Posterior cingulate gyrus (tissue), 11 donors: ENCODE measurements at places on chromosomes 4 and X.

DNA sequence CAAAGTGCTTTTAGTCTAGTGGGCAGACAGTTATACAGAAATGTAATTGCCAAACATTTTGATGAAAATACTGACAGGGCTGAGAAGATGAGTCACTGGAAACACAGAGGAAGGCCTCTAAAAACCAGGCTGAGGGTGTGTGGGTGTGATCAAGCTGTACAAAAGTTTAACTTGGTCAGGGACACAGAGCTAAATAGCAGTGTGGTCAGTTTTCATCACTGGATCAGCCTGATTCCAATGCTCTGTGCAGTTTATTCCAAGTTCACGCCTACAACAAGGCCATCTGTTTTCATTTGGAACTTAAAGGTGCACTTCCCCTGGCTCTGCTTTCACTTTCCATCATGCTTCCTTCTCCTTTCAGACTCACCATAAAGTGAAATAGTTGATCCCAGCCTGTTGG, 10.6 kb downstream of the CENPVL3 start:
- DNase-seq, result no peak

DNA sequence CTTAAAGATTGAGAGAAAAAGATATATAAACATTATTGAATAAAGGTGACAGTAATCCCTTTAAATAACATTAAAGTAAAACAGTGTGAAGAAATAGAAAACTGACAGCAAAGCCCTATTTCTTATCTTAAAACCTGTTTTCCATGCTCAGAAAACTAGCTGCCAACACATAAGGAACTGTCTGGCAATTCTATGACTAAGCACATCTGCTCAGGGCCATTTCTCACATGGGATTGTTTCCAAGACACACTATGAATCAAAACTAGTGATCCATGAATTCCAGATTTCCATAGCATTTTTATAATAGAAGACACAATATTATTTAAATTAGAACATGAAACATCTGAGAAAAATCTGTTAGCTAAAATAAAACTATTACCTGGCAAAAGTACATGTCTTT, 113.4 kb downstream of the SCLT1 start:
- DNase-seq, result no peak

DNA sequence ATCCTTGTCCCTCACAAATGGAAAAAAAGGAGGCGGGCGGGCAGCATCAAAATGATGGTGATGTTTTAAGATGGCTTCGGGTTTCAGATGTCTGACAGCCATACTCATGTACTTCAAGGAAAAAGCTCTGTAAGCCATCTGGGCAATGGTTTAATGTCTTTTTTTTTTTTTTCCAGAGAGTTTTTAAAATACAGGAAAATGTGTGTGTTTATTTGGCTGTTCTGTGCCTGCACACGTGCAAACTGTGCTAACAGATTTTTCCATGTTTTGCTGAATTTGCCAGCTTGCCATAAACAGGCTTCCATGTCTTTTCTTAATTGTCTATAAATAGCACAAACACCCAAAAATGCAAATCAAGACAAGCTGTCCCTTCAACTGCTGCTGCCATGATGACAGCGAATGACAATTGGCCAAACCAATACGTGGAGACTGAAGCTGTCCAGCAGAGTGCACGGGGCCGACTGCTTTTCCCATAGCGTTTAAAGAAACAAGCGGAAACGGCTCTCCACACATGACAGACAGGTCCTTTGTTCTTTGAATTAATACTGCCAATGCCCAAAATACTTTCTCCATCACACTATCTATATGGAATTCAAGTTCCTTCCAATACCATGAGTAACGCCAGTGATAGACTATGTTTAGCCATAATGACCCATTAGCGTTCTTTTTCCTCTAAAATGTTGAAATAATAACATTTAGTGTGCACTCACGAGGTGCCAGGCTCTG, 35.7 kb downstream of the AFAP1 start:
- no peak for DNase-seq

- DNase-seq, result no peak
These were observed 44.8 kb upstream of the CDKN2AIP start for GRCh38 chr4:183399616-183400015.

DNA sequence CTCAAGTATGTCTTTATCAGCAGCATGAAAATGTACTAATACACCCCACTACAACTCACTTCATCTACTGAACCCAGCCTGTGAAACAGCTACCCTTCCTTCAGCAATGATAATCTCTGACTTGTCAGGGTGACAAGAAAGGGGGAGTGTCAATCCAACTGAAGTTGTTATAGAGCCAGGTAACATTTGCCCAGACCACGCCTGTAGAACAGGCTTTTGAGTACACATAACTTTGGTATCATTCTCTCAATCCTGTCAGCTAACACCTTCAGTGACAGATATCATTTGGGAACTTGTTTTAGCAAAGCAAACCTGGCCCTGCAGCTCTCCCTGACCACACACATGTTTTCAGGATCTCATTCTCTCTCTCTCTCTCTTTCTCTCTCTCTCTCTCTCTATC, 592.2 kb downstream of the SMARCA1 start:
- no peak for DNase-seq

- no peak for DNase-seq
These were observed 143.6 kb downstream of the RCHY1 start for GRCh38 chr4:75370576-75370975.

DNA sequence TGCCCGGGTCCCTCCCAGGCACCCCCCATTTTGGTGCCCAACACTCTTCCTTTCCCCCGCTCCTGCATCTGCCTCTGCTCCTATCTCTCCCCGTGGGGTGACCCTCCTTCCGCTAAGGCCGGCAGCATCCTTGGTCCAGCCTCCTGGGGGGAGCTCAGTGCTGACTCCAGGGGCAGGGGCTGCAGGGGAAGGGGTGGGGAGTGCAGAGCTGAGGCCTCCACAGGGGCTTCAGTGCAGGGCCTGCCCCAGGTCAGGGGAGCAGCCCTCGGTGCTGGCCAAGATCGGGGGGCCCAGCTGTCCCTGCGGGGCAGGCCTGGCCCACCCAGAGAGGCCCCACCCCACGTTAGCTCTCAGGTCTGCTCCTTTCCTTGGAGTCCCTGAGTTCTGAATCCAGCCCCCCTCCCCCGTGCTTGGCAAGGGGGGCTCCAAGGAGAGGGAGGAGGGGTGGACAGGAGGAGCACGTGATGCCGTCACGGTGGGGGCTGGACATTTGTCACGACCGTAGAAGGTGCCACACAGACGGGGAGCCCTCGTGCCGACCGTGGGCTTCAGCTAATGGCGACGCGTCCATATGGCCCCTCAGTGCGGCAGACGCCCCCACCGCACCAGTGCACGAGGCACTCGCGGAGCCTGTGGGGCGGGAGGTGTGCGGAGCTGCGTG, 63.5 kb upstream of the ADRA2C start:
- DNase-seq, result peak; percentile 21

DNA sequence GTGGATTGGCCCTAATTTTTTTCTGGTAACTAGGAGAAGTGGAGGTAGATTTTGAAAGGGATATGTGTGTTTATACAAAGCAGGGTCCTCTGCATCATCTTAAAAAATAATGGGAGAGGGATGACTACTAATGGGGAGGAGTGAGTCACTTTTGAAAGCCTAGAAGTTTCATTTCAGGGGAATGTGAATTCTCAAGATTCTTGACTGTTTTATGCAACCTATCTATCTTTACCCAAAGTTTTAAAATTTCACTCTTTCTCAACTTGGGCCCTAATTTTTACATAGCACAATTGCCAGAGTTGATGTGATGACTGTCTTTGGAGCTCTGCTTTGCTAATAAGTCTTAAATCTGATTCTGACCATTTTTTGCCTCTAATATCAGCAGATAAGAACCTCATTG, 445.2 kb downstream of the GRXCR1 start:
- DNase-seq, result no peak

DNA sequence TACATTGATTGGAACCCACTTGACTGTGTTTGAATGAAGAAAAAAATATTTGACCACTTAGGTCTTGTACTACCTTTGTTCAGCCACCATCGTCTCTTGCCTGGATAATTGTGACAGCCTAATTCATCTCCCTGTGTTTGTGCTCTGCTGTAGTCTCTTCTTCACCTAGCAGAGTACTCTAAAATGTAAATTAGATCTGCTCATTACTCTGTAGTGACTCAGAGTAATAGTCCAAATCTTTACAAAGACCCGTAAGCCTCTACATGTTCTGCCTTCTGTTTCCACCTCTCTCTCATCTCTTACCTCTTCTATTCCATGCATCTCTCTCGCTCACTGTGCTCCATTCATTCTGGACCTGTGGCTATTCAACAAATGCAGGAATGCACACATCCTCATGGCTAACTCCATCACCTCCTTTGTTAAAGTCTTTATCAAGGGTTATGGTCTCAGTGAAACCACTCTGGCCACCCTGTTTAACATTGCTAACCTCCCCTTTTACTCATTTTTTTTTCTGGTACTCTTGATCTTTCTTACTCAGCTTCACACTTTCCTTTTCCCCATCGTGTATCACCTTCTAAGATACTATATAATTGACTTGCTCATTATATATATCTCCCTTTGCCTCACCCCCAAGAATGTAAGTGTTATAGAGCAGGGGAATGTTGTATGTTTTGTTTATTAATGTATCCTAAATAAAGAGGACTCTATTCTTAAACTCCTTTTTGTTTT, 98.4 kb downstream of the STIM2 start:
- DNase-seq, result no peak

- peak; percentile 79 for DNase-seq
These were observed 212.8 kb upstream of the GYPA start for GRCh38 chr4:144353292-144353691.

GRCh38 chr4:178264001-178264400, 821.8 kb upstream of the AGA start:
- no peak for DNase-seq

- no peak for DNase-seq
These were observed 168.3 kb downstream of the BTC start for GRCh38 chr4:74625981-74626380.

DNA sequence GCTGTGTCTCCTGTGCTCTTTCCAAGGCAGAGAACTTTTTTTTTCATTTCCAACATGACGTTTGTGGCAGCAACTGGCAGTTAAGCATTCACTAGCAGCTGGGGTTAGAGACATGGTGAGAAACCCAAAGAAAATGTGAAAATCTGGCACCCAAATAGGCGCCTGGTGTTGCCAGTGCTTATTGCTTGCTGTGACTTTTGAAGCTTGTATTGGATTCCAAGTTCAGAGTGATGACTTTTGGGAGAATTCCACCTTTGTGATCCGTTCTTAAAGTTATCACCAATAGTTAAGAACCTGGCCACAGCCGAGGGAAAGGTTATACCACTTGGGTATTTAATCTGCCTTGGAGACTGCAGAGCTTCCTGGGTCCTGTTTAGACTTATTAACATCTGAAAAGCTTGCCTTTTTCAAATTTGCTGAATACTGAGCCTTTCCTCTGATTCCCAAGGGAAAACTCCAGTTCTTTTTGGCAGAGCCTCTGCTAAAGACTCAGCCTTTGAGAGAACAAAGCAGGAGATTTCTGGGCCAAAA, 101.0 kb downstream of the OPHN1 start:
- no peak for DNase-seq

DNA sequence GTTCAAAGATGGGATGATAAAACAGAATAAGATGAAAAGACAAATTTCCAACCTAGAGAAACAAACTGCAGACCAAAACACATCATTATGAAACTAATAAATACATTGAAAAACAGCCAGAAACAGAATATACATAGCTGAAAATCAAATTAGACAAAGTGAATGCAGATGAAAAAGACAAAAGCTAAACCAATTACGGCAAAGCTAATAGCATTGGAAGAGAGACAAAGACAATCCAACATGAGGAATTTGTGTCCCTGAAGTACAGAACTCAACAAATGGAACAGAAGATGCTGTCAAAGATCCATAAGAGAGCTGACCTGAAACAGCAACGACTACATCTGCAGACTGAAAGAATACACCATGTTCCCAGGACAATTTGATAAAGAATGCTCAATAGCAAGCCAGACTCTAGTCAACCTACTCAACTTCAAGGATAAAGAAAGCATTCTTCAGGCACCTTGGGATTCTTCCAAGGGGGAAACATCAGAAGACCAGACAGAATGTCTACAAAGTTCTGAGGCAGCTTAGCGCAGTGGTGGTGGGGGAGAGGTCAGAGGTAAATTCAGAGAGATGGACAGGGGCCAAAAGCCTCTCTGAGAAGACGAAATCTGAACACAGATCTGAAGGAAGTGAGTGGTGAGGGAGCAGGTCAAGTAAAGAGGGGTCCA, 27.4 kb upstream of the IRAK1 start:
- no peak for DNase-seq

DNA sequence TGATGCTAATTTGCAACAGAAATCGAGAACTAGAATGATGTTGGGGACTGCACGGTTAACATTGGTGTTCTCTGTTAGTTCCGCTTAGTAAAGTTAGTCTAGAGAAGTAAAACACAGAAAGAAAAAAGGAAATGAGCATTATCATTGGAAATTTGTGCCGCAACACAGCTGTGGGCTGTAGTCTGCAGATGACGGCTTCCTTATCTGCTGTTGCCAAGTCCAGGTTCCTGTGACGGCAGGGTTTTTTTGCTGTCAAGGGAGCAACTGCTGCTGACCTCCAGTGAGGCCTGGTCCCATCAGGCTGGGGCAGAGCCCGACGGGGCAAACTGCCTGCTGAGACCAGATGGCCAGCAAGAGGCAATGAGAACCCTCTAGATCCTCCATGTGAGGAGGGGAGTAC, 38.9 kb upstream of the PHEX start:
- DNase-seq, result no peak

- DNase-seq, result no peak
These were observed 94.4 kb downstream of the ARHGAP10 start for GRCh38 chr4:147826288-147826646.

- peak; percentile 81 for DNase-seq
These were observed 234.8 kb upstream of the JADE1 start for GRCh38 chr4:128574706-128575105.

DNA sequence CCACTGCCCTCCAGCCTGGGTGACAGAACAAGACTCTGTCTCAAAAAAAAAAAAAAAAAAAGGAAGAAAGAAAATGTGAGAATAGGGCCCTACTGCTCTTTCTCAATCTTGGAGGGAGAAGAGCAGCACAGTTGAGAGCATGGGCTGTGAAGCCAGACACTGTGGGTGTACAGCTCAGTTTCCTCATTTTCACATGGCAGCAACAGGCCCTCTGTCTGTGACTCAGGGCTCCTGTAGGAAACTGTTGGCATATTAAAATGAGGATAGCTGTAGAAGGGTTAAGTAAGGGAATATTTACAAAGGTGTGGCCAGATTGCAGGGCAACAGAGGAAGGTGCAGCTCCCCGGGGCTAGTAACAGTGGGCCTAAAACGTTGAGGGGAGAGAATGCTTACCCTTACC, 3.4 kb downstream of the AKAP14 start:
- DNase-seq, result no peak

GRCh38 chr4:48594180-48594579, 104.1 kb downstream of the ZAR1 start:
- no peak for DNase-seq

GRCh38 chrX:154051201-154051810, 31.6 kb upstream of the IRAK1 start:
- peak; percentile 67 for DNase-seq

- DNase-seq, result no peak
These were observed 877 bp upstream of the NKX1-1 start for GRCh38 chr4:1406981-1407656.

- DNase-seq, result no peak
These were observed 88.3 kb upstream of the UNC5C start for GRCh38 chr4:95637043-95637600.

DNA sequence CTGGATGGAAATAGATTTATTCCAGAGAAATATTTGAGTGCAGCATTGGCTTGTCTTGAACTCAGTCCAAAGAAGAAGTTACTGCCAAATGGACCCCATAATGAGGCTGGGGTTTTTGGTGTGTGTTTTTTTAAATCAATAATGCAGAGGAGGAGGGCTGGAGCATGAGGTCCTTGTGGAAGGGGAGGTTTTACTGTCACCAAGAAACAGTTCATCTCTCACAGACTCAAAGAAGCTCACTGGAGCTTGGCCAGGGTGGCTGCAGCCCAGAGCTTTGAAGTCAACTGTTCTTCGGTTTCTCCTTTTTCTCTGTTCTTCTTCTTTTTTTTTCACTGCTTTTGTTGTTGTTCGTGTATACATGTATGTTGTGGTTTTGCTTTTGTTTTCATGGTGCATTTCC, 377.7 kb downstream of the FBXW7 start:
- DNase-seq, result no peak
